ENCODE measurements at places on chromosomes 5 and 9. TPM values are rescaled to one million over a fixed set of nuclear protein-coding genes. Genes with fewer than 3 reads are reported as not detected.

Gene GRIN3A
- total RNA-seq, result not detected

DNA sequence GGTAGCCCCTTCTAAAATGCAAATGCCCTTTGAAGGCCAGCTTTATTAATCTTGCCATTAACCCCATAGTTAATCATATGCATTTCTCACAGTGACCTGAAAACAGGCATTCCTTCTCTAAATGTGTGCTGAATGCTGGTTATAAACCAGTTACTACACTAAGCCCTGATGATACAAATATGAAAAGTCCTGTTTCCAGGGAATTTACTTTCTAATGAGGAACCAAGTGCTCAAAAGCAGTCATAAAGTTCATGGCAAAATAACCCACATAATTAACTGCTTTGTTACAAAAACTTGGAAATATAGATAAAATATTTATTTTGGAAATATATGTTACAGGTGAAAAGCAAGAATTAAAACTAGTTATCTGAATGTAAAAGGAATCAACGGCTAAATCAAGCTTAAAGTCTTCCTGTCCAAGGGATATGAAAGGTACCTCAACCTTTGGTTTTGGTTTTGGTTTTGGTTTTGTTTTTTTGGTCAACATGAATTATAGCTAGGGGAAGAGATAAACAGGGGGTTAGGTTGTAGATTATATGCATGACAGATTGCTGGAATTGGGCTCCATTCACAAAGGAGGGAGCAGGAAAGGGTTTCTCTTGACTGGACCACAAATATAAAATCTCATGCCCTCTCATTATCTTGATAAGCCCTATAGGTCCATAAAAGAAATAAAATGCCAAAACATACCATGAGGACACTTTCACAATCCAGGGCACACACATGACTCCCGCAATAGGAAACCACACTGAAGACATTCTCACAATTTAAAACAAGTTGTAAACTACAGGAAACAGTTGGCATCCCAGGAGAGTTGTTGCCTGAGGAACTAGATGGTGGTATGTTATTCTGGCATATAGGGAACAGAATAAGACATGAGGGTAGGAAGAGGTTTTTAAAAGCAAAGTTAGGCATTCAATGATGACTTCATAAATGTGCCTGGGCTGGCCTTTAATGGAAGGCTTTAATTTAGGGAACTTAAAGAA, 46.7 kb upstream of the MACIR start:
- H3K36me3 ChIP-seq, result no peaks in the 10 kb centered on the region
- H3K27me3 ChIP-seq, result no peaks in the 10 kb centered on the region
- 0 out of 2 replicates have a peak, but pooled peaks cover 3% of the 10 kb centered on the region for H3K4me1 ChIP-seq
- no peak overlapping the region for H3K4me3 ChIP-seq
- DNase-seq, result no peak

GRCh38 chr5:181188700-181189362, 16.2 kb downstream of the TRIM7 start:
- no peaks in the 10 kb centered on the region for H3K27me3 ChIP-seq
- H3K36me3 ChIP-seq, result no peaks in the 10 kb centered on the region
- peak overlapping the region; percentile 89 for H3K4me3 ChIP-seq
- H3K4me1 ChIP-seq, result peaks cover 22% of the 10 kb centered on the region
- no peak overlapping the region for H3K27ac ChIP-seq

DNA sequence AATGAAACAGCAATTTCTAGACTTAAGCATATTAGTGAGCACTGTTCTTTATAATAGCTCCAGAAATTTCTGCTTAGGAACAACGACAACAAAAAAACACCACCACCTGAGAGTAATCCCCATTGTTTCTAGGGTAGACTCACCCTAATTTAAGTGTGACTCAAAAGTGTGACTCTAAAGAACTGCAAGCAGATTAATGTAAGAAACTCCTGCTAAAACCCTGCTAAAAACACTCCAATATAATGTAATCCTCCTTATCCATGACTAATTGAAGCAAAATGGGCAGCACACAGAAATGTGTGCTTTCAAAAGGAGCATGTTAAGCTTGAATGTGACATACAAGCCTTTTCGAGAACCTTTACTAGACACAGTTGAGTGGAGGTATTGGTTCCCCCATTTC, 296.0 kb downstream of the EPB41L4A start:
- no peak overlapping the region for H3K4me3 ChIP-seq
- H3K27ac ChIP-seq, result no peak overlapping the region
- H3K4me1 ChIP-seq, result no peaks in the 10 kb centered on the region

DNA sequence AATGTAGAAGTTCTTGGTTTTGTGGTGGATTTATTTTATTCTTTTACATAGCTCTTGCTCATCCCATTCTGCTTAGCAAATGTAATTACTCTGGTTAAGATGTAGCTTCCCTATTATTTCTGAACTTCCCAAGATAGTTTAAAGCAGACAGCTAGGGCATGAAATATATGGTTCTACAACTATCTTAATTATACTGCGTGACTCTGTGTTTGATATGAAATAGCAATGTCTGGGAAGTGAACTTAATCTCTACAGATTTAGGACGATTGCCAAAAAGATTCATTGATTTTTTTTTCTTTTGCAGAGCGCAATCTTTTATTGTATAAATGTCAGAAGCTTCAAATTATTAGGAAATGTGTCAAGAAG, 529.3 kb upstream of the ZNF608 start:
- H3K4me3 ChIP-seq, result no peak overlapping the region
- H3K27me3 ChIP-seq, result no peaks in the 10 kb centered on the region
- DNase-seq, result no peak
- H3K36me3 ChIP-seq, result no peaks in the 10 kb centered on the region
- H3K4me1 ChIP-seq, result peaks cover 34% of the 10 kb centered on the region

- H3K4me3 ChIP-seq, result no peak overlapping the region
- H3K4me1 ChIP-seq, result peaks cover 12% of the 10 kb centered on the region
- no peaks in the 10 kb centered on the region for H3K27me3 ChIP-seq
- H3K27ac ChIP-seq, result no peak overlapping the region
Measured at GRCh38 chr5:83548581-83548980, 77.0 kb downstream of the VCAN start.

DNA sequence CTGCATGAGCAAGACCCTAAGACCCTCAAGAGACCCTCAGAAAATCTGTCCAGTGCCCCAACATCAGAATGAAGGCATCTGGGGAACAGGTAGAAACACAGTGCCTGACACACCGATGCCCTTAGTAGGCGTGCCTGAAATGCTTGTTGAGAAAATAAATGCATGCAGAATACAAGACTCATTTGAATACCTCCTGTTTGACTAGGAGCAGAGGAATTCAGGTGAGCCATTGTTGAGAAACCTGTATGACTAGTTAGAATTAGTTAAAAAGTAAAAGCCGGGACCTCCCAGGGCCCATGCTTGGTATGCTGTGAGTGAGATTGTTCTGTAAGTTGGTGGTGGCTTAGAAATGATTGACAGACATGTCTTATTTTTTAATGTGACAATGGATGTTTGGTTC, 55.0 kb downstream of the WWC1 start:
- H3K27me3 ChIP-seq, result no peaks in the 10 kb centered on the region
- H3K36me3 ChIP-seq, result peaks cover 9% of the 10 kb centered on the region
- DNase-seq, result peak; percentile 85
- H3K27ac ChIP-seq, result peak overlapping the region; percentile 40
- H3K4me3 ChIP-seq, result peak overlapping the region; percentile 31

DNA sequence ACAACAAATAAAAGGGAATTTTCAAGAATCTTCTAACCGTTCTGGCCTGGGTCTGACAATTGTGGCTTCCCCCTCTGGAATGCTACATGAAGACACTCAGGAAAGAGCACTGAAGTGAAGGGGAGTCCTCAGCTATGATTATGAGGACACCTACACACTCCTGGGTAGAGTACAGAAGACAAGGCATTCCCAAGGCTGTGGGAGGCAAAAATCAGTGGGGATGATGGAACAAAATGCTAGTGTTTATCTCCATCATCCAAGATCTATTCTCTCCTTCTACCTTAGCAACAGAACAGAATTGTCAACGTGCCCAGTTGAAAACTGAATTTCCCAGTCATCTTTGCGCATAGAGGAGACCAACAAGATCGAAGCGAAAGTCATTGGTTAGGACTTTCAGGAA, 130.1 kb upstream of the LARP1 start:
- H3K36me3 ChIP-seq, result no peaks in the 10 kb centered on the region
- no peaks in the 10 kb centered on the region for H3K27me3 ChIP-seq
- H3K4me3 ChIP-seq, result no peak overlapping the region
- H3K4me1 ChIP-seq, result no peaks in the 10 kb centered on the region
- DNase-seq, result no peak
- no peak overlapping the region for H3K27ac ChIP-seq

Gene KIF20A
- total RNA-seq, result 55.5 TPM

DNA sequence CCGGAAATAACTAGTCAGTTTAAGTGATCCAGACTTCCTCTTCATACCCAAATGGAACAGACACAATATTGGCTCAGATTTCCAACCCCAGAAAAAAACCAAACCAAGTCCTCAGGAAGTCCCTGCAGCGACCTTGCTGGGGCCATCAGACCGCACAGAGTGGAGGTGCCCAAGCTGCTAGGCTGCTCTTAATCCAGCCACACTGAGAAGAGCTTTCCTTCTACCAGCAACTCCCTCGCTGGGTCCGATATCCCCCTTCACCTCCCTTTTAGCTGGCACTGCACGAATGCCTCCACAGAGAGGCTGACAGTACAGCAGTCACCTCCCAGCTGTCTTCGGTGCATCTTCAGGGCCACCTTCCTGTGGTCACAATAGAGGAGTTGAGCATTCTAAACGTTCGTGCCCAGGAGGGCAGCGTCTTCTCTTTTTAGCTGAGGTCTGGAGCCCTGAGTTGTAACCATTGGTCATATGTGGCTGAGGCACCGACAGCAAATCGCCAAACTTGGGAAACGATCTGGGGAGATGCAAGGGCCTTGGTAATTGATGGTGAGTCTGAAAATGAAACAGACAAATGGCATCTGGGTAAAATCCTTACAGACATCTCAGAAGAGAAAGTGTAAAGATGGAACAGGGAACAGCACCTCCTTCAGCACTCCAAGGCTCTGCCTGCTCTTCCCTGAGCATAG, 5.7 kb downstream of the NAIF1 start:
- no peak overlapping the region for H3K27ac ChIP-seq
- peaks cover 25% of the 10 kb centered on the region for H3K4me1 ChIP-seq
- H3K4me3 ChIP-seq, result no peak overlapping the region
- H3K36me3 ChIP-seq, result no peaks in the 10 kb centered on the region
- no peak for DNase-seq
- H3K27me3 ChIP-seq, result no peaks in the 10 kb centered on the region

GRCh38 chr5:16916262-16916878, 19.7 kb downstream of the MYO10 start:
- H3K4me1 ChIP-seq, result peaks cover 53% of the 10 kb centered on the region
- peak; percentile 100 for DNase-seq
- H3K27me3 ChIP-seq, result no peaks in the 10 kb centered on the region
- peak overlapping the region; percentile 43 for H3K4me3 ChIP-seq
- peaks cover 6% of the 10 kb centered on the region for H3K36me3 ChIP-seq
- peak overlapping the region; percentile 74 for H3K27ac ChIP-seq

- H3K27ac ChIP-seq, result no peak overlapping the region
- peaks cover 59% of the 10 kb centered on the region for H3K27me3 ChIP-seq
- H3K4me3 ChIP-seq, result no peak overlapping the region
Measured at GRCh38 chr5:111447099-111447498, 65.2 kb downstream of the STARD4 start.

Gene LTC4S
- total RNA-seq, result 1.5 TPM

Gene DMGDH
- total RNA-seq, result not detected

Gene PARP8
- 0.69 TPM for total RNA-seq

DNA sequence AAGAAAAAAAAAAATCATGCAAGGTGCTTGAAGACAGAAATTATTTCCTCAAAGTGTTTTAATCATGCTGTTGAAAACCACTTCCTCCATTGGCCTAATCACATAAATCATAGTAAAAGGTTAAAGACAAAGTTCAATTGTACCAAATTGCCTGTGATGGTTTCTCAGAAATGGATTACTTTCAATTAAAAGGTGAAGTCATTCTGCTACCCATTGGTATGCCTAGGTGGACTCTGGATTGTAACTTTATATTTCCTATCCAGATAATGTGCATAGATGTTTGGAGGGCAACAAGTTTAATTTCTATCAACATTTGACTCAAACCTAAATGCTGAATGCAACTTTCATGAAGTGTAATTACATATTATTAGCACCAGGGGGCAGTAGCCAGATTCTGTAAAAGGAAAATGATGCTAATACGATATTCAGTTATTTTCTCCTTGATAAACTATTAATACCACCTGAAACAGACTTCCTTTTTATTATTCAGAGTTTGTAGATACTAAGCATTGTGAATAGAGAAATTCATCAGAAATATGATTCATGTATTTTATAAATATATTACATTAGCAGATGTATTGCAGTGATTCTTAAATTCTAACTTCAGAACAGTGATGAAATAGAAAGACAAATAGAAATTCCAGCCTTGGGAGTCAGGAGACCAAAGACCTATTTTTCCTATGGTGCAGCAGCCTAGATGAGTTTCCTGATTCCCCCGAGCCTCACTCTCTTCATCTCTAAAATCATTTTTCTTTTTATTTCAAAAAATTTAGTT, 148.2 kb downstream of the CAAP1 start:
- H3K27me3 ChIP-seq, result no peaks in the 10 kb centered on the region
- peaks cover 9% of the 10 kb centered on the region for H3K4me1 ChIP-seq
- DNase-seq, result peak; percentile 38
- H3K4me3 ChIP-seq, result no peak overlapping the region

DNA sequence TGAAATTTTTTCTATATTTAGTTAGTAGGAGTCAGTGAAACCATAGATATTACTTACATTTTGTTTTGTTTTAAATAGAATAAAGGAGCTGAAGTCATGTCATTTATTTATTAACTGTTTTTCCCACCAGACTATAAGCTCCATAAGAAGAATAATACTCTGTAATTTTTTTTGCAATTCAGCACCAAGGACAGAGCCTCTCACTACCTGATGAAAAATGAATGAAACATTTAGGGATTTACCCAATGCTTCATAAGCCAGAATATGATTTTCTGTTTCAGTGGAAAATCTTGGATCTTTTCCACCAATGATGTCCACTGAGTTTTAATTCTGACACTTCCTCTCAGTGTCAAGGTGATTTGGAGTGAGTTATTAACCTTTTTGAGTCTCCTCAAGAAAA, 624.9 kb upstream of the GRAMD2B start:
- no peaks in the 10 kb centered on the region for H3K36me3 ChIP-seq
- no peak overlapping the region for H3K4me3 ChIP-seq
- peak; percentile 58 for DNase-seq
- no peaks in the 10 kb centered on the region for H3K4me1 ChIP-seq

Gene SIL1
- 7.9 TPM for total RNA-seq

GRCh38 chr9:133845440-133845839, 107.3 kb upstream of the SARDH start:
- no peak for DNase-seq
- H3K27me3 ChIP-seq, result no peaks in the 10 kb centered on the region
- no peaks in the 10 kb centered on the region for H3K4me1 ChIP-seq

Gene RLN1
- total RNA-seq, result not detected

DNA sequence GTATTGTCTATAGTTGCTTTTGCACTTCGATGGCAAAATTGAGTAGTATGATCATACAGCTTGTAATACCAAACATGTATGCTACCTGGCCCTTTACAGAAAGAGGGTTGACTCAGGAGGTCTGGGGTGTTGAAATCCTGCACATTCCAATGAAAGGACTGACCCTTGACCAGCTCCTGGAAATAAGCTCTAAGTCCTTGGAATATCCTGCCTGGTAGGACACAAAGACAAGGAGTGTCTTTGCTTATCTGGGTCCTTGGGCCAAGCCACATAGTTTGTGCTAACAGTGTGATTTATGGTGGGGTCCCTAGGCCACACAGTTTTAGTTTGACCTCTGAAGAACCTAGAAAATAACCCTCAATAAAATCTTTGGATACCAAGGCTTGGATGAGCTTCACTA, 89.3 kb upstream of the FTMT start:
- H3K27me3 ChIP-seq, result no peaks in the 10 kb centered on the region
- H3K36me3 ChIP-seq, result no peaks in the 10 kb centered on the region
- no peak overlapping the region for H3K27ac ChIP-seq
- no peaks in the 10 kb centered on the region for H3K4me1 ChIP-seq
- no peak for DNase-seq
